ENCODE measurements at places on chromosomes 2 and 18.

- DNase-seq: no peak
Observed at GRCh38 chr2:184203661-184204060, 394.7 kb upstream of the ZNF804A start.

- no peak for DNase-seq
Observed at GRCh38 chr2:8204711-8205110, 477.1 kb upstream of the ID2 start.

GRCh38 chr2:201237486-201238123 lies 22.7 kb upstream of the CASP8 start:
- DNase-seq: no peak

DNA sequence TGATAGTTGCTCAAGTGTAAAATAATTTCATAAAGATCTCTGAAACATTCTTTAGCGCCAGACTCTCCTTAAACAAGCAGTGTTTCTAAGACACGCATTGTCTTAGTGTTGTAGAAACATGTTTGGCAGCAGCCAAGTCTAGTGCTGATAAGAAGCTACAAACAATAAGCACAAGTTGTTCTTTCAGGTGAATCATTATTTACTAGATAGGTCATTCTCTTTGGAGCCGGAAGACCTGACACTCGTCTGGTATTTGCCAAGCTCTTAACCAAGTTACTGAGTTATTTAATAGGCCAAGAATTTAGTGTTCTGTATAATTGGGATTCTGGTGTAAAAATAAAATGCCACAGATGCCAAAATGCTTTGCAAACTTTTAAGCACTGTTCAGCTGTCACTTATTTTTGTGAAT lies 852.1 kb downstream of the CPS1 start:
- DNase-seq: no peak

DNA sequence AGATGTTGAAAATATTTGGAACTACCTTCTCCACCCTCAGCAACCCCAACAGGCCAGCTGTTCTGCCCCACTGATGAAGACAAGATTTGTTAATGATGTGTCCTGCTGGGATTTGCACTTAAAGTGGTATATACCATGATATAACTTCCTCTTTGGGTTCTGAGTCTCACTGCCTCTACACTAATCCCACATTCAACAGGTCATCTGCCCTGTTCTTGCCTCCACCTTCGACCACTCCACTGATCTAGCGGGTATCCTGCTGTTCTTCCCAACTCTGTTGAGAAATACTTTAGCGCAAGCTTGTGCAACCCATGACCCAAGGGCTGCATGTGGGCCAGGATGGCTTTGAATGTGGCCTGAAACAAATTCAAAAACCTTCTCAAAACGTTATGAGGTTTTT lies 72.7 kb downstream of the LRP1B start:
- no peak for DNase-seq

DNA sequence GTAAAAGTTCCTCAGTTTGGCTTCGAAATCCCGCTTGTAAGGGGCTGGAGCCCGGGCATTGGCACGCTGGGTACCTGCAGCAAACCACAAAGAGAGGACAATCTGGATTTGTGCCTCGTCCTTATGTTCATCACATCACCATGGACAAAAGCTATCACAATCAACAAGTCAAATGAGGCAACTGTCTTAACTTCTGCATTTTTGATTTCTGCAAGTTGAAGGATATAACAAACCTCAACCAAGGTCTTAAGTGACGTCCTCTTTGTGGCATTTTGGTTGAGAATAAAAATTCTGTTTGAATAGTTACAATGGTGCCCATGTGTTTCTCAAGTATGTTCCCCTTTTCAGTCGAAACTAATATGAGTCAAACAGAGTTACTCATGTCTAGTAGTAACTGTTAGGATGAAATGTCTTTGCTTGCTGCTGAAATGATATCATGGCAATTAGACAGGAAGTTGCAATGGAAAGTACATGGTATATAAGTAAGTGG lies 70.8 kb upstream of the STK17B start:
- DNase-seq: no peak

GRCh38 chr2:238510911-238511613 lies 84.3 kb downstream of the ASB1 start:
- DNase-seq: no peak
